ENCODE measurements at places on chromosomes 7 and 10.

DNA sequence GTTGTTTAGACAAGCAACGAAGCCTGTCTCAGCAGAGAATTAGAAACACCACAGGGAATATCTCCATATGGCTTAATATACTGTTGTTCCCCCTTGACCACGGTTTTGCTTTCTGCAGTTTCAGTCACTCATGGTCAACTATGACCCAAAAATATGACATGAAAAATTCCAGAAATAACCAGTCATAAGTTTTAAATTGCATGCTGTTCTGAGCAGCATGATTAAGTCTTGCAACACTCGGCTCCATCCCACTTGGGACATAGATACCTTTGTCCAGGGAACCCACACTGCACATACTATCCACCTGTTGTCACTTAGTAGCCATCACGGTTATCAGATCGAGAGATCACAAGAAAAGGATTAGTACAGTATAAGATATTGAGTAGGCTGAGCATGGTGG lies 60.7 kb upstream of the FOXK1 start:
- DNase-seq: no peak

- no peak for DNase-seq
Observed at GRCh38 chr7:141160246-141160860, 86.5 kb downstream of the TMEM178B start.

DNA sequence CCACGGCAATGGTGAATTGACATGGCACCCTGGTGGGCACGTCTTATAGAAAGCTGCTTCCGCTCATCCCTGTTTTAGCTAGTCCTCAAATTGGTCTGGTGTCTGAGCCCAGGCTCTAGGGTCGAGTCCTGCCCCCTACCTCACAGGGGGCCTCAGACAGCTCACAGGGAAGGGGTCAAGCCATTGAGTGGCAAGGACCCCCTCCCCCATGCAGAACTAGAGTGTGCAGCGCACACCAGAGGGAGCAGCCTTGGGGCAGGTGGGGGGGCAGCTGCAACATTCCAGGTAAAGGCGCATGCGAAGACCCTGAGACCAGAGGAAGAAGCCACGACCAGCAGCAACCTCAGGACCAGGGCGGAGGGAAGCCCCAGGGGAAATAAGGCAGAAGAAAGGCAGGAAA lies 240.4 kb upstream of the PPP2R2D start:
- DNase-seq: no peak

DNA sequence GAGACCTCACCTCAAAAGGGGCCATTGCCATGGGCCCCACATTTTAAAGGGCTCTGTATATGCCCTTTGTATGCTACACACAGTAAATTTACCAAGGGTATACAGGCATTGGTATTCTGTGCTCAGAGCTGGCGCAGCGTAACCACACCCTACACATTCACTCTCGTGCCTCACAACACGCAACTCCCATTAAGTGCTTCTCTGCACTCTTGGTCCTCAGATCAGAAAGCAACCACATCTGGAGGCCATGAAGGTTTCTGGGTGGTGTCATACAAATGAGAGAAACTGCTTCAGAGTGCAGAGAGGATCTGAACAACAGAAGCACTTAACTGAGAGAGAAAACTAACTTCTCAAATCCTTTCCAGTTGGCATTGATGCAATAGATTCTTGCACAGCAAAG lies 9.4 kb upstream of the CACUL1 start:
- no peak for DNase-seq

GRCh38 chr10:68348265-68348741 lies 15.6 kb upstream of the PBLD start:
- DNase-seq: peak; percentile 72

DNA sequence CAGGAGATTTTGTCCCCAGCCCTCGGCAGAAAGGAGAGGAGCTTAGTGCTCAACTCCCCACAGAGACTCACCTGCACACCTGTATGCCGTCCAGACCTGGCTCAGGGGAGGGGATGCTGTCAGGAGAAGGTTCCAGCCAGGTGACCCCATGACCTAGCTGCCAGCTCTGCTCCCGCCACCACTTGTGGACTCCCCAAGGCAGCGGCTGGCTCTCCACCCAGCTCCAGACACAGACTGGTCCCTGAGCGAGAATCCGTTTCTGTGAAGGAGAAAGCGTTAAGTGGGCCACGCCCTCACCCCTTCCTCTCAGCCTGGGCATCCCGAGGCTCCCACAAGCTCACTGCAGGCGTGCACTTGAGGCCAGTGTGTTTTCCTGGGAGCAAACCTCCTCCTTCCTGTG lies 76.4 kb downstream of the RGS10 start:
- no peak for DNase-seq

DNA sequence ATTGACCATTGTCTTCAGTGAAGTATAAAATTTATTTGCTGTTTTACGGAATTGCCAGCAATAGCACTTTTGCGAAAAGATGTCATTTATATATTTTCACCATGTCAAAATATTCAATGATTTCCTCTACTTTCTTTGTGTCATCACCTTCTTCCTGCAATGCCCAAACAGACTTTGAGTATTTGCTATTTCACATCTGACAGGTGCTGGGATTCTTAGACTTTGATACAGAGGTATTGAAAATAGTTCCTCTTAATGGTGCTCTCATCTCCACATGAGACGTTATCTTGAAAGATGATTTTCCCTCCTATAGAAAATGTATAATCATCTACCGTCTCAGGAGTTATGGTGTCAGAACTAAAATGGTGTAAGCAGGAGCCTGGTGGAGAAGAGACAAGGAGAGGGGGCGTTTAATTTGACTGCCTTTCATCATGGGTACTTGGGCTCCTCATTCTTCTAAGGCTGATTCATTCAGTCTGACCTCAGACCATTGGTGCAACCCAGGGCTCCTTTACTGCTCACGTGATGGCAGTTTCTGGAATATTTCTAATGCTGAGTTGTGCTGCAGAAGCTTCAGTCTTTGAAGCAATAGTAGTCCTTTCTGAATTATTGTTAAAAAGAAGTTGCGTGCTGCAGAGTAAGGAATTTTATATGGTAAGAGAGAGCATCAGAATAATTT lies 404.6 kb downstream of the PHTF2 start:
- no peak for DNase-seq

- DNase-seq: peak; percentile 70
Observed at GRCh38 chr7:149625340-149625946, 127.8 kb upstream of the ZNF746 start.

DNA sequence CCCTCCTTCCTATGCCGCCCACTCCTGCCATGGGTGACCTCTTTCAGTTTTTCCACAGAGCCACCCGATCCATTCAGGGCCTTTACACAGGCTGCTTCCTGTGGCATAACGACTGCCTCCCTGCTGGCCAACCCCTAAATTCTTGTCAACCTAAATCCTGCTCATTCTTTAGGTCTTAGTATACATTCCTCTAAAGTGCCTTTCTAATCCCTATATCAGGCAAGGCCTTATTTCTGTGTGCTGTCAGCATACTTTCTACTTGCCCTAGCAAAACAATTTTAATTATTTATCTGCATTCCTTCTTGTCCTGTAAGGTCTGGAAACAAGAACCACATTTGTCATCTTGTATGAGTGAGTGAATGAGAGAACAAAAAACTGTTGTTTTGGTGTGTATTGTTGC lies 132.4 kb downstream of the DNAH11 start:
- no peak for DNase-seq

DNA sequence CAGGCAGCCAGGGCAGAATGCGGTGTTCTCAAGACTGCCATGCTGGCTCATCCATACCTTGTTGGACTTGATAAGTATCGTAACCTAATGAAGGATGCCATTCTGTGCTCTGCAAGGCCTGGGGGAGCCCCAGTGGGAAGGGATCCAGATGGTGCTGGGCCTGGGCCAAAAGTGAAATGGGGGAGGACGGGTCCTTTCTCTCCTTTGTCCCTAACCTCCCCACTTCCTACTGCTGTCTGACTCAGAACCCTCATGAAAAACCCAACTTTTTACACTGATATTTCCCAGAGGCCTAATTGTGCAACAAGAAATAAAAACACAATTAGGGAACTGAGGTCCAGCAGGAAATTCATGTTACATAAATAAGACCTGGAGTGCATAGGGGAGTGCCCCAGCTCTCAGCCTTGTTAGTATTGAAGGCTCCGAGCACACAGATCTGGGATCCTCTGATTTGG lies 193.7 kb upstream of the SVIL start:
- DNase-seq: no peak

GRCh38 chr7:98038321-98038720 lies 48.3 kb upstream of the OCM2 start:
- no peak for DNase-seq

DNA sequence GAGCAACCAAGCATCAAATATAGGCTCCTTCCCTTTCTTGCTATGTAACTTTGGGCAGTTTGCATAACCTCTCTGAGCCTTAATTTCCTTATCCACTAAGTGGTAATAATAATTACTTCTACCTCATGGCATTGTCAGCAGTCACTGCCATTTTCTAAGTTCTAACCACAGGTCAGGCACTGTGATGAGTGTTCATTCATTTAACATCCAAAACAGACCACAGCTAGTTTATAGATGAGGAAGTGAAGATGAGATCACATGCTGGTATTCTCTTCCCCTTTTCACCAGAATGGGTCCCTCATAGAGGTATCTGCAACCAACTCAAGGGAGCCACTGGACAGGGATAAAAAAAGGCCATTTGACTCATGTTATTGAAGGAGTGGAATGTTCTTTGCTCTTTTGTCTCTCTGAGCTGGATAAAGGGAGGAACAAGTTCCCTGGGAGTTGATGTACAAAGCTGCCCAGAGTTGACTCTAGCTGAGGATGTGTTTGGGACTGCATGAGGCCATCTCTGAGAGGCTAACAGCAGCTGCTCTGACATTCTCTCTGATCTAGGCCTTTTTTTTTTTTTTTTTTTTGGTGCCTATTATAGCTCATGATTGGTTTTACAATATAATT lies 65.0 kb downstream of the DNAJC12 start:
- peak; percentile 88 for DNase-seq

- DNase-seq: no peak
Observed at GRCh38 chr10:30816159-30816819, 186.7 kb upstream of the LYZL2 start.

GRCh38 chr7:17307558-17307957 lies 9.1 kb downstream of the AHR start:
- no peak for DNase-seq

GRCh38 chr7:82056282-82056681 lies 286.4 kb upstream of the HGF start:
- no peak for DNase-seq

DNA sequence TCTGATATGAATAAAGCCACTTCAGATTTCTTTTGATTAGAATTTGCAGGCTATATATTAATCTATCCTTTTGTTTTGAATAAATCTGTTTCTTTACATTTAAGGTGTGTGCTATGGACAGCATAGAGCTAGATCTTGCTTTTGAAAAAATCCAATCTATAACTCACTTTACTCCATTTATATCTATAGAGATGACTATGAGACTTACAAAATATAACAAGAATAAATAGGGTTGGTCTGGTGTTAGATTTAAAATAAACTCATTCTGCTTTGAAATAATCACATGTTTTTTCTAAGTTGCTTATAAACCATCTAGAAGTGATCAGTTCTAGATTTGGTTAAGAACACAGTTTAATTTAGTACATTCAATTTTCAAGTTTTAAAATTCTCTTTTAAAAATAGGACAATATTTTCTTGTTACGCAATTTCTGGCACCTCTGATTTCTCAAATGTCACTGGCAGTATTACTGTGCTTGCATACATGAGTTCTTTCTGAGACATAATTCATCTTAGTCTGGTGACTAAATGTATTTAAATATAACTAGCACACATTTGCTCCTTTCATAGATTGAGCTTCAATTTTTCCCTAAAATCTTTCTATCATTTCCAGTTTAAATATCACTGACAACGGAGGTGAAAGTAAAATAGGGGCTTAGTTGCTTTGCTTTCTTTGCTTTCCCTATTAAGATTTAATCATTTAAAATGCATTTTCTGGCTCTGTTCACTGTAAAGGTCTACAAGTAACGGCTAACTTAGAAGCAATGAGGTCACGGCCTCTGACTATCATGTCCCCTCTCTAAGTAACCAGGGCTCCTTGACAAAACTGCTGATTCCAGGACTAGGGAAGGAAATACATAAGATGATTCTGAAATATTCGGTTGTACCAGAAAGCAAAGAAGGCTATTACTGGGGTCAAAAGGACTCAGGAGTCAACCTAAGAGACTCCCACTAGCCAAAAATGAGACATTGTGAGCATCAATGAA lies 89.3 kb downstream of the ICA1 start:
- no peak for DNase-seq

- no peak for DNase-seq
Observed at GRCh38 chr7:128961030-128961659, 23.4 kb downstream of the IRF5 start.

GRCh38 chr7:13042605-13043236 lies 355.3 kb downstream of the ARL4A start:
- no peak for DNase-seq
